Stimulated activated CD8-positive, alpha-beta memory T cell treated with anti-CD3 and anti-CD28 coated beads, Interleukin-15, amount 100 ng/mL, for 4 hours (primary cell): ENCODE measurements at places on chromosomes 3 and 15.

DNA sequence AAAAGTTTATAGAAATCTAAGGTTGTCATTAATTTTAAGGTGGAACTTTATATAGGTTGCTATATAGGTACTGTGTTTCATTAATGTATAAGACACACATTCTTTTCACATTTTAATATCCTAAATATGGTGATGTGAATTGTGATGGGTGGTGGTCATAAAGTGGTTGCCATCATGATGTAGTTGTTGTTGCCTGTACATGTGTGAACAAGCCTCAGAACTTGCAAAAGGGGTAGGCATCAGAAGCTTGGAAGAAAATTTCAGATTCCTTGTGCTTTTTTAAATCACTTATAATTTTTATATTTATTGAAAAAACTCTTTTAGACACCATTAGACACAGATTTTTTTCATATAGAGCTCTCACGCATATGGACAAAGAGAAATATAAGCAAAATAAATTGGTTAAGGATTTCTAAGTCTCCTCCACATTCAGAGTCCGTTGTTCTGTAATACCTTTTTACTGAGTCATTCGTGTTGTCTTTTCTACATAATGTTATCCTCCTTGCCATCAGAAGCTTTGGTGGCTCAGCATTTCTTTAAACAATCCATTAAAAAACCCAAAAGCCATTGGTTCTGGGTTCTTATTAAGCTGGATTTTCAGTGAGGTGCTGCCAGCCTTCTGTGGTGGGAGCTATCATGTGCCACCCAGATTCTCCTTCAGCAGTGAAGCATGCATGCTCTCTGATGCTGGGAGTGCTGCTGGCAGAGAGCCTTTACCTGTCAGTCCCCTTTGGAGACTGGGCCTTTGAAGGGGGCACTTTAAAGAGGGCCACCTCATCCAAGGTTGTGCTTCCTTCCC lies 140.4 kb upstream of the GALNT15 start:
- DNase-seq: no peak

DNA sequence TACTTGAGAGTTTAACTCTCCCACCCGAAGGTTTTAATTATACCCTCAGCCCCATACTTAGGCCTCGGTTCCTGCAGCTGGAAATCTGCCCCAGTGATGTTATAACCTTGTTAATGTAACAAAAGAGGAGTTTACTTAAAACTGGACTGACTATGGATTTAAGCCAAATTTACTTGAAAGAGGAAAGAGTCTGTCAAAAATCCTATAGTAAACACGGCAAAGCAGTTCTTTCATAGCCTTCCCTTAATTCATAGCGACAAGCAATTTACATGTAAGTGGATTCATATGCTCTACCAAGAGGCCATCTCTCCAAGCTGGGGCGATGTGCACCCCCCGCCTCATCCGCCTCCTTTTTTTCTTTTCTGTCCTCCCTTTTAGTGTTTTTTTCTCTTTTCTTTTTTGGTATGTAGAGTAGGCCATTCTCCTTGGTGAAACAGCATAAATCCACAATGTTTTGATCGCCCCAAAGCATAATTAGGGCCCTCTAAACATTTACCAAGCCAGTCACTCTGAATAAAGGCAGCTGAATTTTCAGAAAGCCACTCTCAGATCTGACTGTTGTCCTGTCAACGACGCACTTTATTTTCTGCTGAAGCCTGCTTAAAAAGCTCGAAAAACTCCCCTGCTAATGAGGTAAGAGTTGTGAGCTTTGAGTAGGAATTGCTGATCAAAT lies 373.1 kb upstream of the WNT5A start:
- DNase-seq: no peak

DNA sequence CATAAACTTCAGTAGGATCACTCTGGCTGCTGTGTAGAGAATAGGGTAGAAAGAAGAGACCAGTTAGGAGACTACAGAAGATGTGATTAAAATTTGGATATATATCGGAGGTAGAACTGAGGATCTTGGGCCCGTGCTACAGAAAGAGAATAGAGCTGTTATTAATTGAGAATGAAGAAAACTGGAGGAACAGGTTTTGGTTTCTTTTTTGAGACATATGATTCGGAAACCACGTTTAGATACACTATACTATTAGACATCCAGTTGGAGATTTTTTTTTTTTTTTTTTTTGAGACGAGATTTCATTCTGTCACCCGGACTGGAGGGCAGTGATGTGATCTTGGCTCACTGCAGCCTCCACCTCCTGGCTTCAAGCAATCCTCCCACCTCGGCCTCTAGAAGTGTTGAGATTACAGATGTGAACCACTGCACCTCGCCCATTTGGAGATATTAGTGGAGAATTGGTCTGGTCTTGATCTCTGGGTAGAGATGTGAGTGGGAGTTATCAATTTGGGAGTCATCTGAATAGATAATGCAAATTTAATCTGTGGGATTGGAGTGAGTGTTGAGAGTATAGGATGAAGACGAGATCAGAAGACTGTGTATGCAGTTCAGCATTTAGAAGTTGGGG lies 50.9 kb downstream of the TCF12 start:
- DNase-seq: no peak

- no peak for DNase-seq
Observed at GRCh38 chr3:111051354-111051753, 20.3 kb upstream of the NECTIN3 start.

DNA sequence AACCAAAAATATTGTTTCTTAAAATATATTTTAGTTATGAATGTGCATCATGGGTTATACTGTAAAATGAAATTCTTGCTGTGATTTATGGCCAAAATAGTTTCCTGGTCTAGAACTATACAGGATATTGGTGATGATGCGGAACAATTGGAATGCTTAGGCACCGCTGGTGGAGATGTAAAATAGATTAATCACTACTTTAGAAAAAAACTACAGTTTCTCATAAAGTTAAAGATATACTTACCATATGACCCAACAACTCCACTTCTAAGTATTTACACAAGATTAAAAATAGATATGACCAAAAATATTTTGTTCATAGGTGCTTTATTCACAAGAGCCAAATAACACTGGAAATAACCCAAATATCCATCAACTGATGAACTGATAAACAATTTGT lies 126.7 kb downstream of the TUSC7 start:
- no peak for DNase-seq

- no peak for DNase-seq
Observed at GRCh38 chr15:99511531-99511865, 54.3 kb upstream of the MEF2A start.

GRCh38 chr15:42027521-42027920 lies 6.7 kb upstream of the PLA2G4E start:
- no peak for DNase-seq

DNA sequence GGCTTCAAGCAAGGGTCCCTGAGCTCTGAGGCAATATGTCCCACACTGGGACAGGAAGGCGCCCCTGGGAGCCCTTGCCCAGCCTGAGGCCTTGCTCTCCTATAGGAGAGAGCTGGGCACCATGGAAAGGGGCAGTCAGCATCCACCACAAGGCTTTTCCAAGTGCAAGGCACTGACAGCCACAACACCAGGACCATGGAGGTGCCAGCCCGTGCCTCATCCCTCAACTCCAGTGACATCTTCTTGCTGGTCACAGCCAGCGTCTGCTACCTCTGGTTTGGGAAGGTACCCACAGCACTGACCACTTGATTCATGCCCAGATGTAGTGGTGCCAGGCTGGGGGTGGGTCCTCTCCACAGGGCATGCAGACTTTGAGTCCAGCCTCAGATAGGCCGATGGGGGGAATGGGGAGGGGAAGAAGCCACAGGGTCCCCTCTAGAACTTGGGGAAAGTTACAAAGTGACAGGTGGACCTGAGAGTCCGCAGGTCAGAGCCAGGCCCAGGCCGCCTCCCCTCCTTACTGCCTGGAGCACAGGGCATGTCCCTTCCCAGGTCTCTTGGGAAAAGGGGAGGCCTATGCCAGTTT lies 11.8 kb downstream of the VILL start:
- DNase-seq: no peak

GRCh38 chr3:156264771-156265170 lies 144.4 kb downstream of the KCNAB1 start:
- no peak for DNase-seq

GRCh38 chr3:187743195-187744141 lies 1.8 kb downstream of the BCL6 start:
- DNase-seq: no peak

DNA sequence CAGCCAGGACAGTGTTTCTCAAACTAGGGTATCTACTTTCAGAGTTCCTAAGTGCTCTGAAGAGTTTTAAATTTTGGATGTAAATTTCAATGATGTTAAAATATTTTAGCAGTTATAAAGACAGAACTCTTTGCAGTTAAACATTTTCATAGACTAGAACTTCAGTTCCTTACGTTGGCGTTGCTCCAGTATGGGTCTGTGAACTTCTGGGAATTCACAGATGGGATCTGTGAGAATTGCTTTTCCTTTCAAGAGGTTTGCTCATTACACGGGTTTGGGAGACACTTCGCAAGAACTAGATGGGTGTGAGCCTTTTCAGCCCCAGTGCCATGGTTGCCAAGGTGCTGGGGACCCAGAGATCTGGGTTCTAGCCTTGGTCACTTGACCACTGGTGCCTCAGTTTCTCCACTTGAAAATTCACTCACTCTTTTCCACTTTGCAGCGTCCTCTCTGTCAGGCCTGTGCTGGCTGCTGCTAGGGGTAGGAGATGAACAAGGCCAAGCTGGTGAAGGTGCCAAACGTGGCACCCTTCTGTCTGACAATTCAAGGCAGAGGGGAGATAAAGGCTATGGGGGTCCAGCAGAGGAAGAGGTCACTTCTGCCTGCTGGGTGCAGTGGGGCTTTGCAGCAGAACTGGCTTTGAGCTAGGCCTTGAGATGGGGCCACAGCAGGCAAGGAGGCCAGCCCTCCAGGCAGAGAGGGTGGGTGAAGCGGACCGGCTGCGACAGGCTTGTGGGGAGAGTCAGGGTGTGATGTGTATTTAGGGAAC lies 48.1 kb downstream of the EPHB3 start:
- no peak for DNase-seq

DNA sequence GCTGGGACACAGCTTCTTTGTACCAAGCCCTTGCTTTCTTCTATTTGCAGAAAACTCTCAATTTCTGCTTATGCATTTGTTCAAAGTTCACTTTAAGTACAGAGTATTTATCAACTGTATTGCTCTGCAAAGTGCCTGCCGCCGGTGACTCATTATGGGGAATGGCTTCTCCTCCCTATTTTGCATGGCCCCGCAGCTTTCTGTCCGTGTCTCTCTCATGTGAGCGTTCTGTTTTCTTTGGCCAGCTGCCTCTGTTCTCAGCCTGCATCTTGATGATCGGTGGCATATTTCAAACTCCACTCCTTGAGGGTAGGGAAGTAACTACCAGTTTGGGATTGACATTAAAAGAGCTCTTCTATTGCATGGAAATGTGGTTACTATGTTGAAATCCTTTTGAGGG lies 28.6 kb upstream of the ST8SIA2 start:
- DNase-seq: no peak

GRCh38 chr3:4332111-4332510 lies 28.9 kb downstream of the SETMAR start:
- no peak for DNase-seq

DNA sequence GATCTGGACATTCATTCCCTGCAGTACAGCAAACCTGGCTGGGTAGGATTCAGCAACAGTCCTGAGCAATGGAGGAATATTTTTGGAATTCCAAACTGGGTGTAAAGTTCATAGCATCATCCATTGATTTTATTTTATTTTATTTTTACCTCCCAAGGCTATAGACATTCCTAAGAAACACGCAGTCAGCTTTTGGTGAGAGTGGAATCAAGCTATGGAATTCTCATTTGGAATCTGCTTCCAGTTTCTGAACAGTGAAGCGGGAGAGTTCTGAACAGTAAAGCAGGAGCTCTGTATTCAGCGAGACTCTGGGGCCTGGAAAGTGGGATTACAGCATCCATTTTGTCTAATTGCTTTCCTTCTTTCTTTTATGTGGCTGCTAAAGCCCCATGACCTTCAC lies 1.4 kb upstream of the PDZRN3 start:
- DNase-seq: no peak

DNA sequence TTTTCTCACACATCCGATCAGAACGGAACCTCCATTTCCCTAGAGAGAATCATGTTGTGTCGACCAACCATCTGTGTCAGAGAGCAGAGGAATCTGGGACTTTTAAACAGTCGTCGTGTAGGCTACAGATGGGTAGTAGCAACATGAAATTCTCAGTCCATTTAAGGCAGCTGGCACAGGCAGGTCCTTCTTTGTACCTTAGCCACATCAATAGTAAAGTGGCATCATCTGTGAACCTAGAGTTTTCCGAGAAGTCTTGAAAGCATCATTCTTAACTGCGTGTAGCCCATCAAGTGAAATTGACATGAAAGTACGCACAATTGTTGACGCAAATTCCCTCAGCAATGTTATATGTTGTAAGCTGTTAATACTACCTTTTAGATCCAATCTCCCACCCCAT lies 114.5 kb upstream of the GRM7 start:
- no peak for DNase-seq

DNA sequence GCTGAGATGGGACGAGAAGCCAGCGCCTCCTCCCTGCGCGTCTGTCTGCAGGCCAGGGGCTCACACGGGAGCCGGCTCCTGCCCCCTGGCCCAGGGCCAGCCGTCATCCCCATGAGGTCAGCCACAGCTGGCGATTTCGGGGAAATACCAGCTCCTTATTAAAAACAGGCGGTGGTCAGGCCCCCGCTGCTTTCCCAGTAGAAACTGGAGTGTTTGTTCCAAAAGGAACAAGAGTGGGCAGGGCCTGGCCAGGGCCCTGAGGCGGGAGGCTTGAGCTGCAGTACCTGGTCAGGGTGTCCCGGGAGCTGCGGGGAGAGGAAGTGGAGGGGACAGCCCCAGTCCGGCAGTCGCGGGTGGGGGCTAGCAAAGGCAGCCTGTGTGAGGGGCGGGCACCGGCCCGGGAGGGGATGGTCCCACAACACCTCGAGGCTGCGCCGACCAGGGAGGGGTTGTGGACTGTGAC lies 17.8 kb downstream of the MYL3 start:
- no peak for DNase-seq

- no peak for DNase-seq
Observed at GRCh38 chr3:64809086-64809485, 121.3 kb upstream of the ADAMTS9 start.

DNA sequence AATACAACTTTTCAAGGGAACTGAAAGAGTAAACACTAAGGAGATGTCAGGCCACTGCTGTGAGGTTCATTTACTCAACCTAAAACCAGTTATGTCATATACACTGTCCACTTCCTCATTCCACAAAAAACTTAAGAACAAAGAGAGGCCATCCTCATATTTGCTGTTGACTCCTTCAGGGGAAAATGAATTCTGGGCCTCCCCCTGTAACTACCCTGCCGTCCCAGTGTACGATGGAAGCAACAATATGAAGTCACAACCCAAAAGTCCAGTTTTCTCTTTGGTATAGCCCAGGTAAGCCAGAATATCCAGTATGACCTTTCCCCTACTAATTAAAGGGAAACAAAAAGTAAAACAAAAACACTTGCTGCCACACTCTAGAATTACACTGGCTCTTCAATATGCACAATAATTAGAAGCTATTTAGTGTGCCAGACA lies 16.2 kb downstream of the CEP152 start:
- no peak for DNase-seq

GRCh38 chr3:157427901-157428300 lies 8.7 kb upstream of the PTX3 start:
- no peak for DNase-seq

DNA sequence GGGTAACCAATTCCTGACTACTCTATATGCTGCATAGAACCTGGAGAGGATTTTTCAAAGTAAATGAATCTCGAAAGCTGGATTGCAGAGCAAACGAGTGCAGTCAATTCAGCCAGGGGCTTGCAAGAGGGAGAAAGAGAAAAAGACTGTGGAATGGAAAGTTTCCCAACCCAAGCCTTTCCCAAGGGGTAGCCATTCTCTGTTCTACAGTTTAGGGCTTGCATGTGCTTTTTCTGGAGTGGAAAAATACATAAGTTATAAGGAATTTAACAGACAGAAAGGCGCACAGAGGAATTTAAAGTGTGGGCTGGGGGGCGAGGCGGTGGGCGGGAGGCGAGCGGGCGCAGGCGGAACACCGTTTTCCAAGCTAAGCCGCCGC lies 511 bp upstream of the RARB start:
- DNase-seq: no peak
